ENCODE measurements at places on chromosomes 4 and X.
A peak's percentile ranks its signal among the peaks of the same experiment; 100 is the strongest.

DNA sequence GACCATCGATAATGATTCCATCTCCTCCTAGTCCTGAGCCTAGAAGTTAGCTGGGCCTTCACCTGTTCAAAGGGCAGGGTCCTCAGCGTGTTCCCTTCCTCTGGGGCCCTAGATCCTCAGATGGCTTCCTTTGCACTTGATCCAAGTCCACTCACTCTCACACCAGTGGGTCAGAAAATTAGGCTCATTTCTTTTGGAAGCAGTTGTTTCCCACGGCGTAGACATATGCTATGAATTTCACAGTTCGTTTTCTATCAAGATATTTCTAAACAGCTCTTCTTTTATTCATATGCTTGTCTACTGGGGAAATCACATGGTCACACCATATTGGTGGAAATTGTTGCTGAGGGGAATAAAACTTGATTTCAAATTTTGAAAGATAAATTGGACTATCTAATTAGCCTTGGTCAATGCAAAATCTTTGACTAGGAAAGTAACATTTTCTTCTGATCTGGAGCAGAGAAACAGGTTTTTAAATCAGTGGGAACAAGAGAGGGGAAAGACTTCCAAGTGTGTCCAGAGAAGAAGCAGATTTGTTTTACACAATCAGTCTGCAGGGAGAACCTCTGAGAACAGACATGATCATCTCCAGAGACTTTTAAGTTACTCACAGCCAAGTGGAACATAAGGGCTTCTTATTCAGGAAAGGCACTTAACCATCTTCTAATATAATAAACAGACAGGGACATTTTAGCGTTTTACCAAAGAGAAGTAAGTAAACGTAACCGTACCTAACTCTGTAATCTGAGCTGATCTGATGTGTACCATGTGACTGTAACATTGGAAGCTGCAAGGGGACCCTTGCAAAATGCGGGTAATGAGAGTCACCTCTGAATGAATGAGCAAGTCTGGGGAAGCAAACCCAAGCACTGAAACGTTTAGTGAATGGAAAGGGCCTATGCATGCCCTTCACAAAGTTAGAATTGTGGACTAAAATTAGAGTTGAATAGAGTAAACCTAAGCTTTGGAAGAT is 455.7 kb upstream of the FAT1 start:
- DNase-seq = no peak

DNA sequence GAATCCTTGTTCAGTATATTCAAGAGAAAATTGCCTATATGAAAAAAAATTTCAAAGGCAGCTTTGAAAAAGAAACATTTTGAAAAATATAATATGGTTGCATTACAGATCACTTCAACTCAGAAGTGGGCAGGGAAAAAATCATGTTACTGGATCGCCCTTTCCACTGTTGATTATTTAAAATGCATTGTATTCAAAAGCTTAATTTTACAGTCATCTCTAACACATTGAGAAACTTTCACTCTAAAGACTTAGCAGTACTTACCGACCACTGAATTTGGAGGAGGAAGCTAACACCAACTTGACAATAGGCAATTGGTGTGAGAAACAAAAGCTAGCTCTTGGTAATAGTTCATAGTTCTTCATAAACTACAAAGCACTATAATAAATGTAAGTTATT is 101.9 kb downstream of the CEP135 start:
- no peak for DNase-seq

- DNase-seq = peak; percentile 8
Observed at GRCh38 chrX:103845165-103845653, 13.2 kb upstream of the RAB9B start.

GRCh38 chr4:74932832-74933561 is at the start of gene PARM1:
Gene PARM1 (plus strand): TSS chr4:74933116. CDS start chr4:74933328, 212 bp downstream.
- no peak for DNase-seq

DNA sequence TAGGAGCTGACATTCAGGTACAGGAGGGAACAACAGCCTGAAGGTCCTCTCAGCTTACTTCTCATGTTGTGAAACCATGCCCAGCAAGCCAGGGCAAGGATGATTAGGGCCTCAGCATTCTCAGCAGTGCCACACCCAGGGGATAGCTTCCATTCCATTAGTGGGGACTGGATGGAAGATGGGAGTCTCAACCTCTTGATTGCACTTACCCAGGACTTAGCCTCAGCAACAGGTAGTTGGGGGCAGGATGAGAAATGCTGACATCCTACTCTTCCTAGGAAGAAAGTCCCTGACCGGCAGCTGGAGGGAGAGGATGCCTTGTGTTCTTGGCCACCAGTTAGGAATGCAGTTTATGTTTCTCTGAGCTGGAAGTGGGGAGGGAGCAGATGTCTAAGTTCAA is 8.8 kb upstream of the BEX3 start:
- no peak for DNase-seq

DNA sequence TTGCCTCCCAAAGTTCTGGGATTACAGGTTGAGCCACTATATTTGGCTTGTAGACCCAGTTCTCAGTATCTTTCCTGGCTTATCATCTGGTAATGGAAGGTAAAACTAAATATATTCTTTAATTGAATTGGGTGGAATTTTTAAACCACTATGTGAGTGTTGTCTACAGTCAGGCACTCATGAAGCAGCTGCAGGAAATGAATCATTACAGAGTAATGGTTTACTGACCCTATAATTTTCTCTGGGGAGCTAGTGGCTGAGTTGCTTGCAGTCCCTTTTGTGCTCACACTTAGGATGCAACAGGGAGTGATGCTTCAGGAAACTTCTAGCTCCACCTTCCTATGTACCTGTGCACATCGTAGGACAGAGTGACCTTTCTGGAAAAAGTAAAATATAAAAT is 4.1 kb upstream of the UGT2B7 start:
- no peak for DNase-seq

DNA sequence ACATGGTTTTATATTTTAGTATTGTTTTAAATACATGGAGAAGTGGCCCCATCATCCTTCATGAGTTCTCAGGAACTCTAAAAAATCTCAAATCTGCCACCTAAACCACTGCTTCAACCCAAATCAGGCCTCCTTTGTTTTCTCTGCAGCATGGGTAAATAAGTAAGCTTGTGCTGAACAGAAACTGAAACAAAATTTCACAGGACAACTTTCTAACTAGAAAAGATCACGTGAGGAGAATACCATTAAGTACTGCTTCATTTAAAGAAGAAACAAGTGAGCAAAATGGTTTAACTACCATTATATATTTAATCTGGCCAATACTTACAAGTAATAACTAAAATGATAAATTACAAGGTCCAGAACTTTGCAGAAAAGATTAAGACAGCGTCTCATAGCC is 2.5 kb downstream of the ARAP2 start:
- DNase-seq = peak; percentile 52

GRCh38 chr4:38154681-38155588 is 194.7 kb downstream of the PTTG2 start:
- no peak for DNase-seq

GRCh38 chr4:152591396-152591795 is 55.5 kb upstream of the FBXW7 start:
- peak; percentile 27 for DNase-seq

- no peak for DNase-seq
Observed at GRCh38 chr4:106690487-106690886, 321.9 kb upstream of the GIMD1 start.

GRCh38 chr4:114386637-114387233 is 211.9 kb upstream of the UGT8 start:
- DNase-seq = no peak

- no peak for DNase-seq
Observed at GRCh38 chr4:8534129-8534528, 46.1 kb upstream of the GPR78 start.

DNA sequence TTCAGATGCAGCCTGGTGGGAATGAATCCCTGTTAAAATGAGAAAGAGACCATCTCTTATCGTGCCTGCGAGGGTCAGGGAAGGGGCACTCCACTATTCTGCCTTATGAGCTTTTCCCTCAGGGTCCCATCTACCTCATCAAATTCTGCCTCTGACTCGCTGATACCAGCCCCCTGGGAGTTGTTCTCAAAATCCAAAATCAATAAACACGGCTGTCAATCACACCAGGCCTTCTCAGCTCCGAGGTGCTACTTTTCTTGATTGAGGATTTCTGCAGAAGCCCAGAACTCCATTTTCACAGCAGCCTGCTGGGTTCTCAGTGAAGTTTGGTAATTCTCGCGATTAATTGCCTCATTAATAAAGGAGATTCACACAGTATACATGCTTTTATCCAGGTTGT is 312.6 kb downstream of the STIM2 start:
- no peak for DNase-seq

- DNase-seq = no peak
Observed at GRCh38 chr4:169582706-169583105, 29.7 kb downstream of the NEK1 start.

GRCh38 chrX:54825716-54826438 is 18.3 kb downstream of the MAGED2 start:
- peak; percentile 18 for DNase-seq

DNA sequence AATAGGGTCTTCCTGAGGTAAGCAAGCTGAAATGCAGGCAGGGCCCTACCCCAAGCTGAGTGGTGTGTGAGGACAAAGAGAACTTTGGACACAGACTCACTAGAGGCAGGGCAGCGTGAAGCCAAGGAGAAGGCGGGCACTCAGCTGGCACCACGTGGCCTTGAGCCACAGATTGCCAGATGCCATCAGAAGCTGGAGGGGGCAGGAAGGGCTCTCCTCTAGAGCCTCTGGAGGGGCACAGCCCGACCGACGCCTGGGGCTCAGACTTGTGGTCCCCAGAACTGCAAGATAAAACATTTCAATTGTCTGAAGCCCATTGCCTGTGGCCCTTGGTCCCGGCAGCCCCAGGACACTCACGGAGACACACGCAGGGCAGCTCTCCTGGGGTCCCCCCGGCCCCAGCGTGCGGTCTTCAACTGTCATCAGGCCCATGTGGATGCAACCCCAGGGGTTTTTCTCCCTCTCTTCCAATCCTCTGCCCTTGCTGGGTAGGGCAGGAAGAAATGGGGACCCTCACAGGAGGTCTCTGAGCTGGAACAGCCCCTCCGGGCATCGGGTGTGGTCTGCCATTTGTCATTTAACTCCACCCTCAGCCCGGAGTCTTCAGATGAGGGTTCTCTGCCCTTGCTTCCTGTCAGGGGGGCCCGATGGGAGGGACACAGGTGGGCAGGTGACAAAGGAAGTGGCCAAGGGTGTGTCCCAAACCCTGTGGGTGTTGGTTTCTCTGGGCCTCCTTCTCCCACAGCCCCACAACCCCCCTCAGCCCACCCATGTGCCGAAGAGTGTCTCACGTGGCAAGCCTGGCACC is 22.2 kb downstream of the HMX1 start:
- no peak for DNase-seq

DNA sequence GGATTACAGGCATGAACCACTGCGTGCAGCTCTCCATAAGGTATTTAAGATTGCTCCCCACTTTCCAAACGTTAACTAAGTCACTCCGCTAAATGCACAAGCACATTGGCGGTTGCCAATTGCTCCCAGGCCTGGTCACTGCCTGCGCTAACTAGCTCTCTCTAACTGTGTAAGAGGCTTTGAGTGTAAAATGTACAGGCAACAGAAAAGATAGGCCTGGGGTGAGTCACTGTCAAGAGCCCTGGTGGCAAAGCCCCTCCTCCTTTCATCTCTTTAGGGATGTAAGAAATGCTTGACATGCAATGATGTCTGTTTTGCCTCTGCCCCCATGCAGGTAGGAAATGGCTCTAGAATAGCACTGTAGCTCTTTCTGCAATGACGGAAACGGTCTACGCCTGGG is 329.7 kb upstream of the GATB start:
- DNase-seq = peak; percentile 34

DNA sequence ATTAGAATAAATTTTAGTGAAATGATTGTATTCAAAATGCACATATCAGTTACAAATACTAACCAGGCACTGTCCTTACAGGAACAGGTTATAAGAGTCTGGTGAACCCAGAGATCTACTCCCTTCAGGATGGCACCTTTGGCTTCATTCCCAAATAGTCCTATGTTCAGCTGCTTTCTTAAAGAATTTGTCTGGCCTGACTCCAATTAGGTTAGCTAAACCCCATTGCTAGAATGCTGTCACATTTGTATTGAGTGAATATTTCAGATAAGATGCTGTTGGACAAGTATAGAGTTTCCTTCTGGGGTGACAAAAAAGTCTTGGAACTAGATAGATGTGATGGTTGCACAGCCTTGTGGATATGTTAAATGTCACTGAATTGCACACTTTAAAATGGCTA is 69.4 kb downstream of the EFHC2 start:
- DNase-seq = no peak

GRCh38 chr4:167021545-167022155 is 212.6 kb downstream of the SPOCK3 start:
- peak; percentile 40 for DNase-seq

DNA sequence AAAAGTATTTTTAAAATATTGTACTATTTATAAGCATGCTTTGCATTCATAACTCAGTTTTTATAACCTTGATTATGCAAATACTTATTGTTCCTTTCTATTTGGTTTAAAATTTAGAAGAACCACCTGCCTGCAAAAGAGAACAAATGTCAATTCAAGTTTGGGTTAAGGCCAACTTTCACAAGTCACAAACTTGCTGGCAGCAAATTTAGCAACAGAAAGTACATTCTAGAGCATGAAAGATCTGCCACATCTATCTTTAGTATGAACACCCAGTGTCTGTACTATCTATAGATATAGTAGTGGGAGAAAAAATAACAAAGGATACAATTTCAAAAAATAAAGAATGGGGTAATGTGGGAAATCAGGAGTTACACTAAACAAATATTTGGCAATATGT is 1014.2 kb downstream of the C4orf33 start:
- DNase-seq = no peak

DNA sequence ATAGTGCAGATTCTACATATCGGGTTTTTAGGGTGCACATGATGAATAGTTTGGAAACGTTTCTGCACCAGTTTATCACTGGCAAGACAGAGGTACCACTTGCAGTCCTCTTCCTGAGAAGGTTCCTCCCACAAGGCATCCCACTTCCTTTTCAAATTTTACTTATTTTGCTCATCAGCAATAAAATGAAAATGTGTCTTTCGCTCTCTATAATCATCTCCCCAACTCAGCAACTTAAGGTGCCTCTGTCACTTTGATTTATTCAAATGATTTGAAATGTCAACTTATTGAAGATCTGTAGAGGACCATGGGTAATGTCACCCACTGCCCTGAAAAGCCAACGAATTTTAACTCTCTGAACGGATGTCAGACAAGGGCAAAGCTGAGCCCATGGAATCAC is 53.2 kb downstream of the VGLL1 start:
- DNase-seq = no peak

- DNase-seq = no peak
Observed at GRCh38 chr4:15878011-15878410, 60.5 kb downstream of the FGFBP1 start.

- DNase-seq = no peak
Observed at GRCh38 chr4:139749835-139750498, 84.3 kb downstream of the MGST2 start.

Measured in stimulated activated naive CD4-positive, alpha-beta T cell (primary cell).